ENCODE measurements at places on chromosomes 16 and 17.

DNA sequence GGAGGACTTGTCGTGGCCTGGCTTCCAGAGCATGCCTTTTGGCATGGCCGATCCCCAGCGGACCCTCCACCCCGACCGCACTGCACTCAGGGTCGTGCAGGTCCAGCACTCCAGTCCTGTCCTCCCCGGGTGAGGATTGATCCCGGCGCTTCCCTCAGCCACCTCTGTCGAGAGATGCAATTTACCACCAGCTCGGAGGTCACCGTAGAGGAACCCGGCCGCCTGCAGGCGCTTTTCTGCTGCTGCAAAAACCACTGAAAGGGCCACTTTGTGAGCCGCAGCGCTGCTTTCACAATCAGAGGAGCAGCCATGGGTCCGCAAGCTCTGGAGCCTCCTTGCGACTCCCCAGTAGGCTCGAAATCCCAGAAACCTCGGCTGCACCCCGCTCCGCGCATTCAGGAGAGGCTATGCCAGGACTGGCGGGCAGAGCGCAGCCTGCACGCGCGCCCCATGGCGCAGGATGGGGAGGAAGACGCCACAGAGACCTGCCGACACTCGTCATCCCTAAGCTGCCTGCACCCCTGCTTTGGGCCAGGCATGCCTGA, 134.2 kb downstream of the HS3ST2 start:
- peak; percentile 29 for DNase-seq

- DNase-seq: peak; percentile 56
These were observed 6.8 kb downstream of the ZNF267 start for GRCh38 chr16:31880322-31880979.

DNA sequence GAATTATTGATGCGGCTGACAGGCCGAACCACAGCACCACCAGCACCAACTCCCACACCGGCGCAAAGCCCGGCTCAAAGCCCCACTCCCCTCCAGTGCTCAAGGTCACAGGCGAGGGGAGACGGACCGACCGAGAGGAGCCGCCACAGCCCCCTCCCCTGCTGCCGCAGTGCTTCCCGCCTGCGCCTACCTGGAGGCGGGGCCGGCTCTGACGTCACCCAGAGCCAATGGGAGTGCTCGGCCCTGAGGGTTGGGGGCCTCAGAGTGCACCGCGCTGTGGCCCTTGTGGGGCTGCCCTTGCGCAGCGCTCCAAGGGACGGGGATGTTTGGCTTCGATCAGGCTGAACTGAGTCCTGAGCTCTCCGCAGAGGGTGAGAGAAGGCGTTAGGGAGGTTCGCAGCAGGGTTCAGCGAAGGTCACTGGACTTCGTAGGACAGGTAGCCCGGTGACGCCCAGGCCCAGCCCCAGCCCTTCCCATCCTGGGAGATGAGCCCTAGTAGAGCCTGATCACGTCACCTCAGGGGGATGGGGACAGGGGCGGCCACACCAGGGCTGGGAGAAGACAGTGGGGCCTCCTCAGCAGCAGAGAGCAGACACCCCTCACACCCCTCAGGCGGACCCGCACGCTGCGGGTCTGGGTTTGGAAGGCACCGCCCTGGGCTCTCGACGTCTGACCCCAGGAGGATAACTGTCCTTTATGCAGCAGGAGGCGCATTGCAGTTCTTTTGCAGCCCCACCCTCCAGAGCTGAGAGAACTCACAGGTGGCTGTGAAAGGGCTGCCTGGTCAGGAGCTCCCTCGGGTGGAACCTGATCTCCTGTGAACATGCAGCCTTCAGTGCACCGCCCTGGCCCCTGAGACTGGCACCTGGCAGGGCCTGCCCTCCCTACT, 1.5 kb downstream of the NDRG4 start:
- no peak for DNase-seq

DNA sequence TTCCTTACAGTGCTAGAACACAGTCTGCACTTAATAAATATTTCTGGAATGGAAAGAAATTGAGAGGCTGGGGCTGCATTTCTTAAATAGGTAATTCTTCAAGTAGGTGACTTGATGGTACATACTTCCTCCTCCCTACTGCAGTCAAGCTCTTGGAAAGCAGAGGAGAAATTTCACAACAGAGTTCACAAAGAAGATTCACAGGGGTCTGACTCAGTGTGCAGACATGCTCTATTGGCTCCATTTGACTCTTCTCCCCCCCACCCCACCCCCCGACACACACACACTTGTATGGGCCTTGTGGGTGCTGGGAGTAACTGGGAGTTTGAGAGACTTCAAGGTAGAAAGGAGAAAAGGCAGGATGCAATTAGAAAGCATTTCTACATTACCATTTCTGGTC, 6.2 kb upstream of the MYOCD start:
- DNase-seq: peak; percentile 36

- DNase-seq: no peak
These were observed 89.8 kb downstream of the PMP22 start for GRCh38 chr17:15175356-15175755.

DNA sequence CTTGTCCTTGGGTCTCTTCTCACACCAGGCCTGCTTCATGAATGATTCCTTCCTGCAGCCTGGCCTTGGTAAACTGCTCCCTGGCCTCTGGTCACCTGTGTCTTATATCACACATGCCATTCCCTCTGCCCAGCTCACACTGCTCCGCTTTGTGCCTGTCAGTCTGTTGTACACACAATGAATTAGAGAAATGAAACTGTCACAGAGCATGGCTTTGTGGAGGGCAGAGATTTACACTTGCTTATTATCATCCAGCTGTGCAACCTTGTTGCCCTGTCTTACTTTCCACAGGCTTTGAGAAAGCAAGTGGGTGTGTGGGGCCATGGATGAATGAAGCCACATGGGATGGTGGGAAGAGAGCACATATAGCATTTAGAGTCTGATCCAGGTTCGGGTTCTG, 22.4 kb downstream of the ALDH3A2 start:
- DNase-seq: no peak

DNA sequence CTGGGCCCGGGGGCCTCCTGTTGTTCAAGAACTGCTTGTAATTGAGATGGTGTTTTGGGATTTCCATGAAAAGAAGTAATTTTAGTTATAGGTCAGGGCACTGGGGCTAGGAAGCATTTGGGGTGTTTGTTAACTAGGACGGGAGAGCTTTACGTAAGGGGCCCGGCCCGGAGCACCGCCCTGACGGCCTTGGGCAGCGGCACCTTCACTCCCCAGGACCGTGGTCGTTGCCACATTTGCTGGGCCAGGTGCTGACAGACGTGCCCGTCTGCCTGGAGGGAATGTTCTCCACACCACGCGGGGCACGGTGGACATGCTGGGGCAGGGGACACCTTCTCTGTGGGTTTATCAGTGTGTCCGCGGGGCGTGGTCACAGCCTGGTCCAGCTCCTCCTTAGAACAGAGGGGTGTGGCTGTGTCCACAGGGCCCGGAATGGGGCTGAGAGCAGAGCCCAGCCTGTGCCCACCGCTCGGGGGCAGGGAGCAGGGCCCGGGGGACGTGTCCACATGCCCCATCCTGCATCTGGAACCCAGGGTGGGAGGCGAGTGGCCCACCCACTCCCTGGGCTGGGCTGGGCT, 57.7 kb downstream of the BAIAP2 start:
- DNase-seq: no peak

GRCh38 chr16:81830845-81831540, 51.9 kb downstream of the PLCG2 start:
- DNase-seq: no peak

GRCh38 chr16:31329671-31330552, 25.1 kb upstream of the ITGAX start:
- no peak for DNase-seq

DNA sequence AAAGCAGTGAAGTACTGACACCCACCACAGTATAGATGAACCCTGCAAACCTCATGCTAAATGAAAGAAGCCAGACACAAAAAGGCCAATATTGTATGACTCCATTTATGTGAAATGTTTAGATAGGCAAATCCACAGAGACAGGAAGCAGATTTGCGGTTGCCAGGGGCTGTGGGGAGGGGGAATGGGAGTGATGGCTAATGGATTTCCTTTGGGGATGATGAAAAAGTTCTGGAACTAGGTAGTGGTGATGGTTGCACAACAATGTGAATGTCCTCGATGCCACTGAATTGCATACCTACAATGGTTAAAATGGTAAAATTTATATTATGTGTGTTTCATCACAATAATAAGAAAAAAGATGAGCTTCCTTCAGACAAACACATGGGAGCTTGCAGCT, 28.4 kb upstream of the WFIKKN2 start:
- no peak for DNase-seq

GRCh38 chr16:59964232-59964924, 1230.3 kb upstream of the GOT2 start:
- DNase-seq: no peak

DNA sequence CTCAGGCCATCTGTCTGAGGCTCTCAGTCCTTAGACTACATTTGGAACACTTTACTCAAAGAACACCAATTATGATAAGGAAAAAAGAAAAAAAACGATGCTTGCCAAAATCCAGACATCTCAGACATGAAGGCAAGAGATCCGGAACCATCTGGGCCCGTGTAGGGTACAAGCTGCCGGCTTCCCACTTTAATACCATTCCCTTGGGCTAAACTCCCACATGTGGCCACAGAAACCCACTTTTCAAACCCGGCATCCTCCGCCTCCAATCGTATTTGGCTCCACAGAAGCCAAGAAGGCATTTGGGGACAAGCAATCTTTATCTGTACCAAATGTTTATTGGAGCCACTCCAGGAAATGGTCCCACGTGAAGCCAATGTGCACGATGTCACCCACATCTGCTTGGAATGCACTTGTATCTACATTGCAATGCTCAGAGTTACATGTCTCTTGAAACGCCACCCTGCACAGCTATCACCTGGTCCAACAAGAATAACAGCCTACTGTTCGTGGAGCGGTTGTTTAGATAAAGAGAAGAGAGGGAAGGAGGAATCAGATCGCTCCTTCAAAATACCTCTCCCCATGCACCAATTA, 33.5 kb downstream of the XYLT1 start:
- no peak for DNase-seq

- no peak for DNase-seq
These were observed 2.7 kb upstream of the PRSS41 start for GRCh38 chr16:2795395-2796143.

GRCh38 chr16:85463672-85464382, 149.3 kb upstream of the GSE1 start:
- no peak for DNase-seq

DNA sequence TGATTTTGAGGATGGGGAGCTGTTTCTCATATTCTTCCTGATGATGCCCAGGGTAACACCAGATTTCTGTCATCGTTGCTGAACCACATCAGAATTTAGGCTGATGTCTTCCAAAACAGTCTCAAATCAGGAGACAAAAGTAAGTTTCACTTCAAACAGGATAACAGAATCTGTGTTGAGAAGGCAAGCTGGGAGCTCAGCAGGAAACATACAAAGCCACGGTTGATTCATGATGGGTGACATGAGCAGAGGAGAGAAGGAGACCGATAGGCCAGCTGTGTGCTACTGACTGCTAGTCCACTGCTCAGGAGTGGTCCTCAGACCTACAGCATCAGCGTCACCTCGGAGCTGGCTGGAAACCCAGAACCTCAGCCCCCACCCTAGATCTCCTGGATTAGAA, 62.9 kb upstream of the RCVRN start:
- DNase-seq: no peak

Data from GM03348 (cell line).